ENCODE measurements at places on chromosomes 2 and 18. TPM values are rescaled to one million over a fixed set of nuclear protein-coding genes. Genes with fewer than 3 reads are reported as not detected.

GRCh38 chr18:70461323-70462077 is 172.7 kb downstream of the SOCS6 start:
- no peak for DNase-seq

GRCh38 chr2:5057891-5058351 is 634.3 kb upstream of the SOX11 start:
- no peak for DNase-seq

DNA sequence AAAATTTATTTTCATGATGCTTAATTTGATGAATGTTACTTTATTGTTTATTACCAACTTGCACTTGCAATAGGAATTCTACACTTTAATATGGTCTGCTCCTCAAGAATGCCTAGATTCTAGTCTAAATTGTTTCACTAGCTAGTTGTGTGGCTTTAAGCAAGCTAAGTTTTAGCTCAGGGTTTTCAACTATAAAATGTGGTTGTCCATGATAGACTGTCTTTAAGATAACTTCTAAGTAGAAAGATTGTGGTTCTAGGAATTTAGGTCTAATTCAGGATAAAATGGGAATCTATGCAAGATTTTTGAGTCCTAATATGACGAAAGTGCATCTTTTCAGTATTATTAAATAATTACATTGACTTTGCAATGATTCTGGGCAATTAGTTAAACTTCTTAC is 294.0 kb downstream of the PLCL1 start:
- DNase-seq, result no peak

DNA sequence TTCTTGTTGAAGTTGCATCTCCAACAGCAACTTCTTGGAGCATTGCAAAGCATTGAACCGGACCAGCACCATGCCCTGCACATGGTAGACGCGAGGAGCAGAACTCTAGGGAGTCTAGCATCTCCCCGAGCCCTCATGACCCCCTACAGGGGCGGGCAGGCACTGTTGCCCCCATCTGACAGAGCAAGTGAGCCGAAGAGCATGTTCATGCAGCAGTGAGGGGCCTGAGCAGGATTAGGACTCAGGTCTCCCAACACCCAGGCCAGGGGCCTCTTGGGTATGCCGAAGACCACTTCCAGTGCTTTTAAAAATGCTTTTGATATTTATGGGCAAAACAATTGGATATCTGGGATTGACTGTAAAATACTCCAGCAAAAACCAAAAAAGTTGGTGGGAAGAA is 163.3 kb downstream of the TFCP2L1 start:
- no peak for DNase-seq

GRCh38 chr2:175049661-175050060 is 44.5 kb upstream of the CHN1 start:
- DNase-seq, result no peak

DNA sequence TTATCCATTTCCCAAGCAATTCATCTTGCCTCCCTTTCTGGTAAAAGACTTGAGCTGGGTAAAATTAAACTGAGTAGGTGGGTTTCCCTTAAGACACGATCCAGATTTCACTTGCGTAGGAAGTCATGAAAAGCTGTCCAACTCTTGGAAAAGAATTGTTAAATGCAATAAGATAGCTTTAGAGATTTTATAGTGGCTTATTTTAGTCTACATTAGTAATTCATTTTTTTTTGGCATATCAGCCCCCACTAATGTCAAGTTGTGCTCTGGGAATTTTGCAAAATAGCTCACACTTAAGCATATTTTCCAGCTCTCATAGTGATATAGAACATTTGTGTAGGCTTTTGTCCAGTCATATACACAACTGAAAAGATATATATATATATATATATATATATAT is 344.7 kb upstream of the FIGN start:
- DNase-seq, result no peak

DNA sequence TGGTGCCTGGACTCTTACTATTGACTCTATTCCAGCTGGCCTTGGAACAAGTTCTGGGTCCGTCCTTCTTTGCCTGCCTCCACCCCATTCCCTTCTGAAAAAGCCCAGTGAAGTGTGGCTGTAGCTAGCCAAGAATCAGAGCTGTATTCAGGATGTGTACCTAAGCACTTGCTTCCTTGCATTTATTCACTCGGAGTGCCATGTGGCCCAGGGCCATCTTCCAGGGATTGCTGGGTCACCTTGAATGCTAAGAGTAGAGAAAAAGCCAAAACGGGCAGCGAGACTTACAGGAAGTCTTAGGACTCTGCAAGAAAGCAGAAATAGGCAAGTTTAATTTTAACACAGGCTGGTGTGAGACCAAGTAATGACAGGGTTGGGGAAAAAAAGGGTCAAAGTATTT is 4.1 kb downstream of the ITGA6 start:
- no peak for DNase-seq

- no peak for DNase-seq
These were observed 178.5 kb downstream of the THADA start for GRCh38 chr2:43417300-43417699.

- DNase-seq, result no peak
These were observed 179.8 kb downstream of the SEPTIN10 start for GRCh38 chr2:109433926-109434325.

DNA sequence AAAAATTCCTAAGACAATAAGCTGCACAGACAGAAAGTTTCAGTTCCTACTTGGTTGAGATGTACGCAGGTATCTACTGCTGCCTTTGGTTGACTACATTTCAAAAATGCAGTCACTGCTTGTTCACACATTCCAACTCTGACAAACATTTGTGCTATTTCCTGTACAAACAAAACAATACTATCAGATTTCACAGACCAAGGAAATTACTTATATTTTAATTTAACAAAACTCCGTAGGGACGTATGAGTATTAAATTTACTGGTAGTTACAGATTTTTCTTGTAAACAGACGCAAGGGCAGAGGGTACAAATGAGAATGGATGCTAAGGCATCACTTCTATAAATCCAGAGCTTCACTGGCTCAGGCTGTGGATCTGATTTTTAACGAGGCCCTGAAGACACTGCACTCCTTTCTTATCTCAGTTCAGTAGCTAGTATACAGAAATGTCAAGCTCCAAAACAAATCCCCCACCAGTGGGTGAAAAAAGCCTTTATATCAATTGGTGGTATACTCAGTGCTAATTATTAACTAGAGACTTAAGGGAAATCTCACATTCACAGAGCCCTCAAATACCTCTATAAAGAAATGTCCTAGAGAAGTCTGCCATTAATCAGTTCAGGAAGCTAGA is 31.7 kb upstream of the TTC32 start:
- DNase-seq, result peak; percentile 21

- DNase-seq, result no peak
These were observed 4.0 kb downstream of the SPR start for GRCh38 chr2:72891091-72891818.

DNA sequence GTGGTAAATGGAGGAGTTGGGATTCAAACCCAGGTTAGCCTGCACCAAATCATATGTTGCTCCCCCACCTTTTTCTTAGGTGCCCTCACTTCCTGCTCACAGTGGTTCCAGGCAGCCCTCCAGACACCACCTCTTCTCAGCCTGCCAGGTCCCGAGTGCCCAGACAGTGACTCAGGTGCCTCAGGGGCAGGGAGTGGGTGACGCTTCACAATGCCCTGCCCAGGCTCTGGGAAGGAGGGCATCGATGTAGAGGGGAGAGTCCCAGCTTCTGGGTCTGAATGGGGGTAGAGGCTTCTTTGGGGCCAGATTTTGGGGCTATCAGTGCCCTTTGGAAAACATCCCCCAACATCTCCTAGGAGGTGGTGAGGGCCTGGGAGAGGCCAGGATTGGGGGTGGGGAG is 5.2 kb upstream of the DNAJB2 start:
- DNase-seq, result no peak

GRCh38 chr2:126707191-126707590 is 51.2 kb downstream of the GYPC start:
- DNase-seq, result no peak

DNA sequence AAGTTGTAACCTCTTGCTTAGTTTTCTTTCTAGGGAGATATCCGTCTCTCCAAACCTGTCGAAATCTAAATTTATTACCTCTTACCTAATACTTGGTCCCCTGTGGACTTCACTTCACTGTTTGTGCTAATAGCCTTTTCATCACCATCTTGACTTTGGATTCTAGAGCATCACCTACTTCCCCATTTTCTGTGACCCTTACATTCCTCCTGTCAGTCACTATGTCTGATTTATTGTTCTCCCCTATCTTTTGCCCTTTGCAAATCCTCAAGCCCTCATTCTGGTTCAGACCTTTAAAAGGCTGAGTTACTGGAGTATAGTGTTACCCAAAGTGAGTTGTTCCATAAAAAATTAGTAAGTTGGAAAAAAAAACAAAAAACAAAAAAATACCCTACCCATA is 7.5 kb downstream of the MYO1B start:
- no peak for DNase-seq

DNA sequence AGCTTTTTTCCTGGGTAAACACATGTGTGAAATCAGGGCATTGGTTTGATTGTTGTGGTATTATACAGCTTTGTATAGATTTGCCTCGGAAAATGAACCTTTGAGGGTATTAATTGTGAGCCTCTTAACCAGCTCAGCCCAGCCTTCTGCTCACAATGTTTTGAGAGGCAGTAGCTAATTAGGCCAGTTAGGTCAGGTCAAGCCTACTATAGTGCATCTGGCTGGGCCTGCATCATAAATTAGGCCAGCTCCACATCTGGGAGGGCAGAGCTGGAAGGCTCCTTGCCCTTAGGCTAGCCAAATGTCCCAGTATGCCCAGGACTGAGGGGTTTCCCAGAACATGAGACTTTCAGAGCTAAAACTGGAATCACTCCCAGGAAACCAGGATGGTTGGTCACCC is 43.0 kb downstream of the LRATD1 start:
- DNase-seq, result no peak

The RAB6C gene
- 0.75 TPM for polyA plus RNA-seq

The LYPD6 gene
- polyA plus RNA-seq, result 18.8 TPM

The YWHAQ gene
- polyA plus RNA-seq, result 467 TPM

The UGT1A8 gene
- not detected for polyA plus RNA-seq

The SCRN3 gene
- 36.7 TPM for polyA plus RNA-seq

The CYP1B1 gene
- polyA plus RNA-seq, result 106 TPM

The CD302 gene
- polyA plus RNA-seq, result 13.2 TPM

The TTLL4 gene
- 47.2 TPM for polyA plus RNA-seq

All from left kidney (tissue), 8 donors.